ENCODE measurements at places on chromosomes 1 and 21.
A peak's percentile ranks its signal among the peaks of the same experiment; 100 is the strongest.

GRCh38 chr1:30742300-30742962 is 15.1 kb downstream of the LAPTM5 start:
- no peak for DNase-seq

DNA sequence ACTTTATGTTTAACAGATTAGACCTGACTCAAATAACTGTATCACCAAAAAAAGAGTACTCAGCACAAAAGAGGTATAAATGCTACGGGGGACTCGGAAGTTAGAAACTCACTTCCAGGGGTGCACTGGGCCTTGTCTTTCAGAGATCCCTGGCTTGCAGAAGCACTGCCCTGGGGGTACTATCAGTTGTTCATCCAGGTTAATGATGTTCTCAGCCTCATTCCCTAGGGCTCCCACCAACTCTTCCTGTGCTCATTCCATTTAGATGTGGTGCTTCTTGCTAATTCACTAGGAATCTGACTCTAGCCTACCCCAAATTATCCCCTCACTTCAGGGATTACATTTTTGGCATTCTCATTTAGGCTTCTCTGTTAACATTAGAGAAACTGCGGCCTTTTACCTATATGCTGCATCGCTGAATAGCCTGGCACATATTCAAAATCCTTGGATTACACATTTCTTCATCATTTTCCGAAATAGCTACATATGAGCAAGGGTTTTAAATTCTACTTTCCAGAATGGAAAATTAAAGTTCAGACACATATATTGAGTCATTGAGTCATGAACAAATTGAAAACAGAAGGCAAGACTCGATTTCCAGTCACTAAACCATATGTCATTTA is 338.5 kb downstream of the KCTD3 start:
- no peak for DNase-seq

GRCh38 chr1:90621986-90622385 is 95.1 kb downstream of the BARHL2 start:
- no peak for DNase-seq

- DNase-seq: no peak
These were observed 14.0 kb upstream of the ST3GAL3 start for GRCh38 chr1:43693371-43693770.

- peak; percentile 39 for DNase-seq
These were observed 20.1 kb downstream of the KIAA0040 start for GRCh38 chr1:175172503-175172902.

Measured in astrocyte of the hippocampus (primary cell).